ENCODE measurements at places on chromosomes 11 and 22. TPM values are rescaled to one million over a fixed set of nuclear protein-coding genes. Genes with fewer than 3 reads are reported as not detected.

Gene SYCE3
- not detected for total RNA-seq

Gene RTN4R
- total RNA-seq: 16.3 TPM

DNA sequence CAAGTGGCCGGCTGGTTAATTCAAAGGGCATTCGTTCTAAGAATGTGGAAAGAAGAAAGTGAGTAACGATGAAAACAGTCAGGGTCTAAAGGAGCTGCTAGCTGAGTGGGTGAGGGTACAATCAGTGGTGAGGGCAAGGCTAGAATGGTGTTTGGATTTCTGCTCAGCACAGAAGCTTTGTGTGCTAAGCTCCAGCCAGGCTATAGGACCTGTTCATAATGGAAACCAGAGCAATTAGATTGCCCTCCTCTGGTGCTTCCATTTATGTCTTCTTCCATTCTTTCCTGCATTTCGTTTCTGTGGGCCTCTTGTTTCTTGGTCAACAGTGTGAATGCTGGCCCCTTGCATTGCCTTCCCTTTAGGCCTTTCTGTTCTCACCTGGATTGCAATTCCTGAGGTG lies 572.9 kb upstream of the CHORDC1 start:
- no peak for DNase-seq

DNA sequence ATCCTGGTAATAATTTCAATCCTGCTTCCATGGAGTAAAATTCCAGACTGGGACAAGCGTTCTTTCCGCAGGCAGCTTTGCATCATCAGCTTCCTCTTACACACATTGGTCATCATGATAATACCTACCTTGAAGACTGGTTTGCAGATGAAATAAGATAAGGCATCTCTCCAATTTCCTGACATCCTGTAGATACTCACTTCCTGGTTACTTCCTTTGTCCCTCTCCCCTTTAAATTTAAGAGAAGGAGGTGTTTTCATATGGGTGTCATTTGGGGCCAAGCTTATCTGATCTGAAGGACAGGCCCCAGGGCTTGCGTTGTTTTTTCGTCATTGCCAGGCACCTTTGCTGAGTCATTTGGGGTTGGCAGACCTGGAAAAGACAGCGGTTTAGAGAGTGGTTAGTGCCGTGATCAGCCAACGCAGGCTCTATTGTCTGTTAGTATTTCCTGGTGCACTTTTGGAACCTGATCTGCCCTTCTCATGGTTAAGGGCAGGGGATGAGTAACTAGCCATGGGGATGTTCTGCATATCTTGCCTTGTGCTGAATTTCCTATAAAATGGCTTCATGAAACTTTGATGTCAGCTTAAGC lies 24.1 kb downstream of the GRAMD1B start:
- no peak for DNase-seq

- no peak for DNase-seq
Measured at GRCh38 chr22:33706100-33706499, 214.2 kb downstream of the LARGE1 start.

DNA sequence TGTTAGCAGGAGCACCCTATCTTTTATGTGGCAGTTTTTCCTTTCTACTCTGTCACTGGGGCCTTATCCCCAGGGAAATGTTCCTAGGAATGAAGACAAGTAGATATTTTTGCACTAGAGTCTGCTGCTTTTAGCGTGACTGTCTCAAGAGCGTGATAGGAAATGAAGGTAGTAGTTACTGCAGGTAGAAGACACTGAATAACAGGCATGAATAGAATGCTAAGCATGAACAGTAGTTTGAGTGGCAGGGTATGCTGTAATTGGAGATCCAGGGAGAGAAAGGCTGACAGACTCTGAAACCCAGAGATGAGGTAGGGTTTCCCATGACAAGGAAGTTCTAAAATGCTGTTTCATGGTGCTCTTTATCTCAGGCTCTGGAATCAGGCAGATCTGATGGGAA lies 475.1 kb downstream of the NELL1 start:
- no peak for DNase-seq

GRCh38 chr11:7585816-7586215 lies 72.0 kb downstream of the PPFIBP2 start:
- DNase-seq: no peak

DNA sequence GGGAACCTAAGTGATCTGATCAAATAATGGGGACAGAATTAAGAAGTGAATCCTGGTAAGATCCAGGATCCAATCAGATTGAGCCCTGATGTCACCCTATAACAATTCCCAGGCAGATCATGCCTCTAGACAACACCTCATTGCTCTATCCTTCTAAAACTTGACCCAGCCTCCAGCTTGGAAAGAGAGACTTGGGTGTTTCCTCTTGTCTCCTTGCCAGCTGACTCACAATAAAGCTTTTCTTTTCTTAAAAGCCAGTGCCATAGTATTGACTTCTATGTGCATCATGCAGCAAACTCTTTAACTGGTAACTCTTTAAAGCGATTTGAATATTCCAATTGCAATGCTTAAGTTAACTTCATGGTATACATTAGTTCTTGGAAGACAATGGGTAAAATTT lies 109.6 kb upstream of the CHORDC1 start:
- DNase-seq: no peak

Gene MOV10L1
- 0.10 TPM for total RNA-seq

Gene OR52H1
- total RNA-seq: 0.15 TPM

DNA sequence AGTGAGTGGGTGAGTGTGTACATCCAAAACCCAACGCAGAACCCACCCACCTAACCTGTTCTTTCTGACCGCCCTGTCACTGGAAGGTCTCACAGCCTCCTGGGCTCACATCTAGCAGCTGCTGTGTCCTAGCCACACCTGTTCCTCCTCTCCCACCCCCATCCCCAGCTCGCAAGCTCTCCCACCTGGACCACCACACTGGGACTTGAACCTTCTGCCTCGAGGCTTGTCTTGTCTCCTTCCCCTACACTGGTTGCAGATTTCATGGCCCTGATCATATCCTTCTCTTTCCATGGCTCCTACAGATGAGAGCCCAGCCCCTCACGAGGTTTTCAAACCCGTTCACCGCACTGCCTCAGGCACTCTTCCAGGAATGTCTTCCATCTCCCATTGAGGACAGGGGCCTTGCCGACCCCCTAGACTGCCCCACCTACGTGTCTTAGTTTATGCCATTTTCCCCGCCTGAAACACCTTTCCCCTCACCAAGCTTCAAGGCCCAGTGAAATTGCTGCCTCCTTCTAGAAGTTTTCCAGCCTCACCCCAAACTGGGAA lies 6.7 kb downstream of the IFITM10 start:
- no peak for DNase-seq

DNA sequence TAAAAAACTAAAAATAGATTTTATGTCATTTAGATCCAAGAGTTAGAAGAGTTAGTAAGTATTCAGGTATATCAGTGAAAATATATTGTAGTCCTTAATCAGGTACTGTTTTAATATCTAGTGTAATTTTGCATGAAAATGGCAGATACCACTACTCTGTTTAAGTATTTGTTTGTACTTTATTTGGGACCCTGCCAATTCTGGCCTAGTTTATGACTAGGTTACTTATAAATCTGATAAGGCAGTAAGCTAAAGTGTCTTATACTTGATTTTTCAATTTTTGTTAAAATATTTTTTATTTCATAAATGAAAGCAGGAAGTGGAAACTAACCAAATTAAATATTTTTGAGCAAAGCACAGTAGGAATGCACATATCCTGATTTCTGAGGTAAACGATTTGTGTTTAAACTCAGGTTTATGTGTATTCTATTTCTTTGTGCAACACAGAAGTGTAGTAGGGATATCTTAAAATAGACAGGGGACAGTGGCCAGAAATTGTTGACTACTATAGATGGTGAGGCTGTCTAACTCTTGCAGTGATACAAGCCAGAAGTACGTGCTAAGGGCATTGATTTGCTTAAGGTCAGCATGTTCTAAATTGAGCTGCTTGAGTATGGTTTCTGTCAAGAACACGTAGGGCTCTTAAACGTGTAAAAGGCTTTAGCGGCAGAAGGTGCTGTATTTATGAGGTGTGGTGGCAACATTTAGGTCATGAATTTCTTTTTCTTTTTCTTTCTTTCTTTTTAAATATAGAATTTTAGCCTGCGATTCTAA lies 34.0 kb downstream of the HIPK3 start:
- DNase-seq: no peak

DNA sequence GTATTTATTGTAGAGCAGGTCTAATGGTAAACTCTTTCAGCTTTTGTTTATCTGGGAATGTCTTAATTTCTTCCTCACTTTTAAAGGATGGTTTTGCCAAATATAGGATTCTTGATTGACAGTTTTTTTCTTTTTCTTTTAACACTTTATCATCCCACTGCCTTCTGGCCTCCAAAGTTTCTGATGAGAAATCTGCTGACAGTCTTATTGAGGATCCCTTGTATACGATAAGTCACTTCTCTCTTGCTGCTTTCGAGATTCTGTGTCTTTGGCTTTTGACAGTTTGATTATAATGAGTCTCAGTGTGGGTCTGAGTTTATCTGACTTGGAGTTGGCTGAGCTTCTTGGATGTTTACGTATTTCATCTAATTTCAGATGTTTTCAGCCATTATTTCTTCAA lies 6.7 kb upstream of the TSKU start:
- no peak for DNase-seq

Gene WBP2NL
- total RNA-seq: 0.44 TPM

- DNase-seq: no peak
Measured at GRCh38 chr22:37442135-37442534, 14.9 kb upstream of the ELFN2 start.

Gene LIN7C
- 44.2 TPM for total RNA-seq

DNA sequence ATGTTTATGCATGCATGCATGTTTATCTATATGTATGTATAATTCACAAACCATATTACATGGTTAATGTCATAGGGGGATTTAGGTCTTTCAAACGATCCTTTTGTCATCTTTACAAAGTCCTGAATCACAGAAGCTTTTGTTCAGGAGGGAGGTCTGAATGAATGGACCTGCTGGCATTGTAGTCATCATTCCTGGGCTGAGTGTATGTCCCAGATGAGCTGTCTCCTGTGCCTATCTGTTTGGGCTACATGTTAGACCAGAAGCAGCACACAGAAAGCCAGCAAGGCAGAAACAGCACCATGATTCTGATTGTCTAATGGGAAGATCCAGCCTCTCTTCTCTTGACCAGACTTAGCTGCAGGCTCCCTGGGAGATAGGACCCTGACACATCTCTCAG lies 69.5 kb downstream of the ADM start:
- DNase-seq: no peak

Gene SCT
- not detected for total RNA-seq

Gene VSIG10L2
- total RNA-seq: not detected

Gene UBQLN3
- total RNA-seq: not detected

Gene CHST1
- not detected for total RNA-seq

DNA sequence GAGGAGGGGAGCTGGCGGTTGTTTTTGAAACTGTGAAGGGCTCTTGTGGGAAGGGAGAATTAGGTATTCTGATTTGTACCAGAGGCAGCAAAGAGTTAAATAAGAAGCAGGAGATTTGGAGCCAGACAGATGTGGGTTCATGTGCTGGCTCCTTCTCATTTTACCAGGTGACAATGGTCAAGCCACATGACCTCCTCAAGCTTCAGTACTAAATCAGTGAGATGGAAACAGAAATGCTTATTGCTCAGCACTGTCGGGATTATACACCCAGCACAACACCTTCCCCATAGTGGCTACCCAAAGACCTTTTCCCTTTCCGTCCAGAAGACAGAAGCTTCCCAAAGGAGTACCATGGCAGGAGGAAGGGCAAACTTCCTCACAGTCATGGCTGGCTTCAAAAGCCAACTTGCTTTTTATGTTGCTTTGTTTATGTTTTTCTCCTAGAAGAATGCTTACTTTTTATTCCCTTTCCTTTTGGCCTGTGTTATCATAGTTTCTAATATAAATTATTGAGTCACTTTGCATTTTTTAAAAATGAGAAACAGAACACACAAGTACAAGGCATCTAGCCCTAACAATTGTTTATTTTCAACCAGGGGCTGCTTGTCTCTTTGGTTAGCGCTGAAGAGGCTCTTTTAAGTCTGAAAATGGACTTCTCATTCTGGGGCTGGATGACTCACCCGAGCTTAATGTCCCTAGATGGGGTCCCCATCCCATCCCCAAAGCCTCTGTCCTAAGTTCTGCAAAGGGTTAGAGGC lies 181.5 kb upstream of the ZBED5 start:
- no peak for DNase-seq

Gene PACSIN3
- total RNA-seq: 45.3 TPM

DNA sequence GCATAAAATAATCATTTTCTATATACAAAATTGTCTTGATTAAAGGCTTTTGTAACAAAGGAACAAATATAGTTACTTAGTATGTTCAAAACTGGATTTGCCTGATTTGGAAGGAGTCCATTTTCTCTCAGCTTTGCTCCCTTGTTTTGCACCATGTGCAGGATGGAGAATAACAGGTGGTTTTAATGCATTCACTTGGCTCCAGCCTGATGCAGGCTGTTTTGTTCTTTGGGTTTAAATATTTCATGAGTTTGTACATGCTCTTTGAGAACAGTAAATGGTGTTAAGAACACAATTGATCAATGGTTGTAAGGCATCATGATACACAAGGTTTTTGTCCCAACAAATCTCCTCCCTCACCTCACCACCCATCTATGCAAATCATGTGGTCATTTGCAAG lies 886.9 kb upstream of the CCDC90B start:
- DNase-seq: no peak

Gene SRPRA
- total RNA-seq: 149 TPM

DNA sequence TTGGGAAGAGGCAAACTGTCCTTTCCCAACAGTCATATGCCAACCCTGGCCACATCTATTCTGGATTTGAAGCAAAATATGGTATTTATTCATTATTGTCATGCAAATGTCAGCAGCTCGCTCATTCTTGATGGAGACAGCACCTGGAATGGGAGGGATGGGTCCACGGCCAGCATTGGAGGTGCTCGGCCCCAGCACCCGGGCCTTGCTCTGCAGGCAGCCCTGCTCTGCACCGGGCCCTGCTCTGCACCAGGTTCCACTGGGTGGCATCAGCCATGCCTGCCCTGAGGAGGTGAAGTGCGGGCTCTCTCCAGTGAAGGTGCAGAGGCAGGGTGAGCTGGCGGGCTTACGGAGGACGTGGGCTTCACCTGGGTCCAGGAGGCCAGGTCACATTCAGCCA lies 19.8 kb downstream of the LRP5 start:
- no peak for DNase-seq
